Stimulated activated CD8-positive, alpha-beta memory T cell treated with anti-CD3 and anti-CD28 coated beads, Interleukin-4, amount 100 ng/mL, for 1 hour (primary cell): ENCODE measurements at places on chromosomes 12 and 14.

GRCh38 chr12:101981868-101982267 lies 79.9 kb downstream of the WASHC3 start:
- DNase-seq = no peak

GRCh38 chr12:98856897-98857540 lies 211.9 kb downstream of the APAF1 start:
- no peak for DNase-seq

GRCh38 chr12:67520606-67521005 lies 127.9 kb upstream of the DYRK2 start:
- no peak for DNase-seq

GRCh38 chr14:90444077-90444696 lies 47.4 kb downstream of the CALM1 start:
- DNase-seq = no peak

DNA sequence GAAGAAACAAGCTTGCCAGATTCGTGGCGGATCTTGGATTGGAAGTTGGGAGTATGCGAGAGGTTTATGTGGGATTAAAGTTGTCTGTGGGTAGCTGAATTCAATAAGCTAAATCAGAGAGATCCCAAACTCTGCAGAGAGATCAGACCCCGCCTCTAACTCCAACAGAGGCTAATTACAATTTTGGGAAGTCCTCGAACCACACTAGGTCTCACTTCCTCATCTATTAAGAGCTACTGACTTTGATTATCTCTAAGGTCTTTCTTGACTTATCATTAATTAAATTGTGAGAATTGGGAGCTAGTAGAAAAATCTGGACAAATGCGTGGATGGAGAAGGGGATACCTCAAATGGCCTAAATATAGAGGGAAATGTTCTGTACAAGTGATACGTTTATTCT lies 9.1 kb downstream of the NTF3 start:
- no peak for DNase-seq

DNA sequence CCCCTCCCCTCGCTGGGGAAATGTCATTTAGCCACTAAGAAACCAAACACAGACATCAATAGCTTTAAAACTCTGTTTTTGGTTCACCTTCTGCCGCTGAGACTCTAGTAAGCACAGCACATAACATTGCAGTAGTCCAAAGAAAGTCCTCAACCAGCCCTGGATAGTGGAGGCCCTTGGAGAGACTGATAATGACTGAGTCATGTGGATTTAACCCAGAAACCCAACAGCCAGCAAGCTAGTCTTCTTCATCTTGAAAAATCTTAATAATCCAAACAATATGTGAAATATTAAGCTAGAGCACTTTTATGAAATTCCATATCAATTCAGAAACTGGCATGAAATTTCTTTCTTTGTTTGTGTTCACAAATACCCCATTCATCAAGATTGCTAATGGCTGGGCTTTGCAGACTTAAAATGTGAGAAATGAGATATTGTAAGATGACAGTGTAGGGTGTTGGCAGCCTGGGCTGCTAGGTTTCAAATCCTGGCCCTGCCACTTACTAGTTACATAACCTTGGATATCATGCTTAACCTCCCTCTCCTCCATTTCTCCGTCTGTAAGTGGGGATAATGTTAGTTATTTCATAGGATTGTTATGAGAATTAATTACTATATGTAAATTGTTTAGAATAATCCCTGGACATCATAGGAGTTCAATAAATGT lies 40.1 kb downstream of the RERG start:
- DNase-seq = no peak

DNA sequence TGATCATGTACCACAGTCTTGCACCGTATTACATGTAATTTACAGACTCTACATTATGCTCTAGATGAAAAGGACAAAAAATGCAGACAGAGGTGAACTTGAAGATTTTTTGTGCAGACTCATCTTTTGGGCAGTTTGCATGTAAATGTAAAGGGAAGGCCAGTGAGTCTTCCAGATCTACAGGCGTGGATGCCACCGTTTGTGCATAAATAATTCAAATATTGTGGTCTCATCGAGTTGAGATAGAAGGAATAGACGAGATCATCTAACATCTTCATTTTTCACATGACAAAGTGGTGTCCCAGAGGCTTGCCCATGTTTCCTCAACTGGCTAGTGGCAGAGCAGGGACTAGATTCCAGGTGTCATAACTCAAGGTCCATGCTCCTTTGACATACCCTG lies 125.2 kb downstream of the ALX1 start:
- DNase-seq = no peak

DNA sequence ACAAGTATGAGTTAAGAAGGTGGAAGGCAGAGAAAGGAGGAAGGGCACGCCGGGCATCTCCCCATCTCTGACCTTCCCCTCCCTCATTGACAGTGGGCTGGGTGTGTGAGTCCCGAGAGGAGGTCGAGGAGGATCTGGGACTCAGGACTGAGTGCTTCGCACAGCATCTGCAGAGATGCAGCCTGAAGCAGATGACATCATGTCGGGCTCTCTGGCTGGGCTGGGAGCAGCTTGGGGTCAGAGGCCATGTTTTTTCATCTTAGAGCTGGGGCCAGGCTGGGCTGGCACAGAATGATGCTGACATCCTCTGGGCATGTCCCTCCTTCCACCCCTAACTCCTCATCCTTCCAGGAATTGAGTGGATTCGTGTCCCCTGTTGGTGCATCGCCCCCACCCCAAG lies 43.5 kb downstream of the CMKLR1 start:
- DNase-seq = no peak

DNA sequence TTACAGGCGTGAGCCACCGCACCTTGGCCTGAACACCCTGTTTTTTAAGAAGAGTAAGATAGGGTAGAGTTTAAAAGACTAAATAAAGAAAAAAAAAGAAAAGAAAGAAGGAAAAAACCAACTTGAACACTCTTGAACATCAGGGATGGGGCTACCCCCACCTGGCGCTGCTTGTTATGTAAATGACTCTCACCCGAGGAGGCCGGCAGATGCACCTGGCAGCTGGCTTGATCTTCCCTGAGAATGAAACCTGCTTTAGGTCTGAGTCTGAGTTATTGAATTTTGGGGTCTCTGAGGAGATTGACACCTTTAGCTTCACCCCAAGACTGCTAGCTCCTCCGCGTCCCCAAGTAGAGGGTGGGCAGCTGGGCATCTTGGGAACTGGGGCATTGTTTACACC lies 15.5 kb upstream of the MEG3 start:
- no peak for DNase-seq

DNA sequence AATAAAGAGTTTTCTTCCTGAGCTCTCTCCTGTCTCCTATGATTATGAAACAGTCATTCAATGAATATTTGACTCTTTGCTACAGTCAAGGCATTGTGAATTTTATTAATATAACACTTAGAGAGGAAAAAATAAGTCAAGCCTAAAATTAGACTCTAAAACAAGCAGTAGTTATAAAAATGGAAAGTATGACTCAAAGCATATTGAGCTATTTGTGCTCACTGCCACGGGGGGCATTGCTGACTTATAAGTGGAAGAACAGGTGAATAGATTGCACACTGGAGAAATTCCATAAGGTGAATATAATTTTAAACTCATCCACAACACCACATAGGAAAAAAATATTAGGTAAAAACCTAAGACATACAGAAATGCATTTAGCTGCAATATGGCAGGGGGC lies 87.7 kb upstream of the CCDC196 start:
- DNase-seq = no peak

DNA sequence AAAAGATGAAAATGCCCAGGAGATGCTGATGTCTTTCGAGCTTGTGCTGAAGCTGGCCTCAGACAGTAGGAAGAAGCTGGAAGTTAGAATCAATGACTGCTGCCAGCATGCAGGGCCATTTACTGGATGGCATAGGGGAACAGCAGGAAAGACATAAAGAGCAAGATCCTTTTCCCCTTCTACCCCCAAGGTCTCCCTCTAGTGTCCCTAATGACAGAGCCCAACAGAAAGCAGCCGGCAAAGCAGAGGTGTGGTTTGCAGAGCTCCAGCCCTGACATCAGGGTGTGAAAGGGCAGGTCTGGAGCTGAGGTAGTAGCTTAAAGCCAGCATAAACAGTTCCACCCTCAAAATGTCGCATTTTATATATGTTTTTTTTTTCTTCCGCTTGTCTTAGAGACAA lies 1560.7 kb upstream of the TMEM132C start:
- DNase-seq = no peak
